NCI-H2171 treated with DMSO at 0.1 percent for 48 hours (cell line): ENCODE measurements at places on chromosomes 16 and 17.

GRCh38 chr16:64250866-64251265 is 871.0 kb downstream of the CDH11 start:
- DNase-seq, result no peak

GRCh38 chr17:10149573-10150399 is 48.6 kb downstream of the GAS7 start:
- DNase-seq, result no peak

GRCh38 chr17:41544491-41544892 is 16.4 kb upstream of the KRT19 start:
- DNase-seq, result peak; percentile 75

- no peak for DNase-seq
Measured at GRCh38 chr17:33396818-33397217, 103.7 kb upstream of the ASIC2 start.

DNA sequence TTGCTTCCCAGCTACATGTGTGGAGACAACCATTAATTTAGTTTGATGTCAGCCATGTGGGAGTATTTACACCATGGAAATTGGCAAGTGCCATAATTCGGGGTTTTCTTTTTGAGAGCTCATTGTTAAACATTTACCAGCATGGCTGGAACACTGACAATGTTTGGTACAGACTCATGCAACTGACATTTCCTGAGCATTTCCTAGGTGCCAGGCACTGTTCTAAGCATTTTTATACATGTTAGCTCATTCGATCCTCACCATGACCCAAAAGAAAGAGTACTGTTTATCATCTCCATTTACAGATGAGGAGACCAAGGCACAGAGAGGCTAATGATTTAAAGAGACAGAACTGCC is 86.9 kb downstream of the FOXL1 start:
- DNase-seq, result no peak

DNA sequence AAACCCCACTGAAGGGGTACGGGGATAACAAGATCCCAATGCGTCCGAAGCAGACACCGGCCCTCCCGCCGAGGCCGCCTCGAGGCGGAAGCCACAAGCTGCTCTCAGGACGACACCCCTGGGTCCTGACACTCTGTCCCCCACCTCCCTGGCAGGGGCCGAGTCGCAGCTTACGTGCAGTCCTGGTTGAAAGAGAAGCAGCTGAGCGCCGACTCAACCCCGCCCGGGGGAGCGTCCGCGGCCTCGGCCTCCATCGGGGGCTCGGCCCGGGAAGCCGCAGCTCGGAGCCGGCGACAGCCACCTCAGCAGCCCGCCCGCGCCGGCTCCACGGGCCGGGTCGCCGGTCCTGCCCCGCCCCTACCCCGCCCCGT is at the start of gene WIPI1:
TSS of gene WIPI1 (minus strand) at position 329 of the 371 bp plus-strand sequence. CDS start at position 254, 75 bp downstream.
- DNase-seq, result no peak

GRCh38 chr17:2777242-2777867 is 18.9 kb upstream of the RAP1GAP2 start:
- DNase-seq, result peak; percentile 57

- DNase-seq, result peak; percentile 13
Measured at GRCh38 chr16:63461248-63461841, 1425.1 kb upstream of the CDH8 start.

DNA sequence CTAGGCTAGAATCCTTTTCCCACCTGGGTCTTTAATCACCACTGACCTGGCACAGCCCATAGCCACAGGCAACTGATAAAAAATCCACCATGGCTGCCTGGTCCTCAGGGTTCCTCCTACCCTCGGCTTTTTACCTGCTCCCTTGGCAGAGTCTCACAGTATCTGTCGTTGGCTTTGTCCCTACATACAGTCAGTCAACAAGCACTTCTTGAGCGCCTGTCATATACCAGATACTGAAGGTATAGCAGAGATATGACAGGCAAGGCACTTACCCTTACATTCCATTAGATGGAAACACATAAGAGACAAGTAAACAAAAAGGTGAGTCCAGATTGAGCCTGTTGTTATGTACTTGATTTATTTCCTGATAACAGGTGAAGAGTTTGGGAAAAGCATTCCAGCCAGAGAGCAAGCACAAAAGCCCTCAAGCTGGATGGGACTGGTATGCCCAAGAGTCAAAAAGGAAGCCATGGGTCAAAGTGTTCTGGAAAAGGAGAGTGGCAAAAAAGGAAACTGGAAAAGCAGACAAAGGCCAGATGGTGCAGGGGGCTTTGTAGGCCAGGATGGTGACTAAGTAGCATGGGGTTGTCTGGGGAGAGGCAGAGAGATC is 247.0 kb downstream of the CHD9NB start:
- DNase-seq, result no peak

DNA sequence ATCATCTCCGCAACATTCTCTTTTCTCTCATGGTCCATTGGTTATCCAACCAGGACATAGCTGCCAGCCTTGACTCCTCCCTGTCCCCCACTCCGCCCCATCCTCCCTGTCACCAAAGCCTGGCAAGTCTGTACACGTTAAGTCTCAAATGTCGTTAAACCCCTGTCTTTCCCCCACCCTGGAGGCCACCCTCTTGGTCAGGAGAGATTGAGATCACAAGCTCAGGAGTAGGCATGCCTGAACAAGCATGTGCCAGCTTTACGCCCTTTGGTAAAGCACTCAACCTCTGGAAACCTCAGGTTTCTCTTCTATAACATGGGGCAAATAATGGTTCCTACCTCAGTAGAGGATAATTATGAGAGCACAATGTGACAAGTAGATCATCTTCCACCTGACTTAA is 38.1 kb upstream of the CCL1 start:
- peak; percentile 81 for DNase-seq

- DNase-seq, result peak; percentile 73
Measured at GRCh38 chr16:71626018-71626857, at the start of gene MARVELD3. Gene MARVELD3, plus strand, starts transcription at chr16:71626184. Its CDS starts 46 bp downstream, at chr16:71626230.

GRCh38 chr16:13996778-13997288 is 74.3 kb upstream of the MRTFB start:
- DNase-seq, result no peak

GRCh38 chr17:15281909-15282308 is 16.8 kb upstream of the PMP22 start:
- DNase-seq, result no peak

- DNase-seq, result no peak
Measured at GRCh38 chr16:77376358-77376757, 58.5 kb downstream of the ADAMTS18 start.

- no peak for DNase-seq
Measured at GRCh38 chr17:4535667-4536258, 19.4 kb downstream of the MYBBP1A start.

DNA sequence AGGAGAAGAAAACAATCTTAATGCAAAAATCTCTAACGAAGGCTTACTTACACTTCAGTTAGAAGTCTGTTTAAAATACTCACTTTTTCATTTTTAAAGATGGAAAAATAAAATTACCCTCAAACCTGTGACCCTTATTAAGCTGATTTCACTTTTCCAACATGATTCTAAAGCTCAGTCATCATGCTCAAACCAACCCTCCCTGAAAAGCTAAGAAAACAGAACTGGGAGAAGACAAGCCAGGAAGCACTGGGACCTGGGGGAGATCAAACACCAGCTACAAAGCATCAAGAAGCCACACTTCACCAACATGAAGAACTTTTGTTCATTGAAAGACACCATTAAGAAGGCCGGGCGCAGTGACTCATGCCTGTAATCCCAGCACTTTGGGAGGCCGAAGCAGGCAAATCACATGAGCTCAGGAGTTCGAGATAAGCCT is 88.8 kb downstream of the LITAF start:
- DNase-seq, result peak; percentile 80

- DNase-seq, result no peak
Measured at GRCh38 chr17:32117399-32117798, 24.9 kb upstream of the RHOT1 start.

GRCh38 chr16:16006650-16007049 is 57.2 kb downstream of the ABCC1 start:
- no peak for DNase-seq

DNA sequence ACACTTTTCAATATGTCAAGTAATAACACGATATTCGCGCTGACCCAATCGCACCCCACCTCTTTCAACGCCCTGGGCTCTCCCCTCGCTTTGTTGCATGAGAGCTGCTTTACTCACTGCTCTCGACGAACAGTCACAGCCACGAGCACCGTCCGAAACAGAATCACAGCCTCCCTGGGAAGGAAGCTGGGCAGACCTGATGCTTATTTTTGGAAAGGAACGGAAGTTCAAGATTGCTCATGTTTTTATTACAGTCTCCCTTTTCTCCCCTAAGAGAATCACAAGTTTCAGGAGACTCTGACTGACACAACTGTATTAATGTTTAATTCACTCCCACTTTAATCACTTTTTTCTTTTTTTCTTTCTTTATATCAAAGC is 67.8 kb downstream of the ANKRD11 start:
- DNase-seq, result no peak

DNA sequence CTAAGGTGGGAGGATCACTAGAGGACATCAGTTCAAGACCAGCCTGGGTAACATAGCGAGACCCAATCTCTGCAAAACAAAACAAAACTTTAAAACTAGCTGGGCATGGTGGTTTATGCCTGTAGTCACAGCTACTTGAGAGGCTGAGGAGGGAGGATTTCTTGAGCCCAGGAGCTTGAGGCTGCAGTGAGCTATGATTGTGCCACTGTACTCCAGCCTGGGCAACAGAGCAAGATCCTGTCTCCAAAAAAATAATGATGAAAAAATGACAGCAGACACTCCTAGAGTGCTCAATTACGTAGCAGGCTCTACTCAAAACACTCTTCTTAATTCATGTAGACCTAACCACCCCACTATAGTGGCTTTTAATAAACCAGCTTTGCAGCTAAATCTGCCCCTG is 12.9 kb downstream of the ERN2 start:
- no peak for DNase-seq

GRCh38 chr17:40110026-40110845 is 9.8 kb upstream of the NR1D1 start:
- no peak for DNase-seq

GRCh38 chr16:50007744-50008143 is 17.3 kb upstream of the CNEP1R1 start:
- no peak for DNase-seq

- DNase-seq, result peak; percentile 47
Measured at GRCh38 chr16:66608241-66609138, 4.0 kb downstream of the CMTM3 start.

DNA sequence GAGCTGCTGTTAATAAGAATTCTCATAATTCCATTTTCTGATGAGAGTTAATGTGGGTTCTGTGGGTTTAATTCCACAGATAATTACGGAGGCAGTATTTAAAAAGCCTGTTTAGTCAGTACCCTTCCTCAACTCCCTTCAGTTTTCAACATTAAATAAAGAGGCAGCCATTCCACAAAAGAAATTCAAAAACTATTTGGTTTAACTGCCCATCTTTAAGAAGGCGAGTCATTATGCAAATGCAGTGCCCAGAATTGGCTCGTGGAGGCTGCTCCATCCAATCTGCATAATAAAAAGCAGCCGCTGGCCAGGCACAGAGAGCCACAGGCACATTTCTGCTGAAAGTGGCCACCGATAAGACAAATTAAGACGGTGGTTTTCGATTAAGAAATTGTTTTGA is 194.4 kb upstream of the TOX3 start:
- no peak for DNase-seq
